ENCODE measurements at places on chromosomes 2 and 18. TPM values are rescaled to one million over a fixed set of nuclear protein-coding genes. Genes with fewer than 3 reads are reported as not detected.

Gene TUBA4A
- total RNA-seq: 72.9 TPM

Gene ATRAID
- 125 TPM for total RNA-seq

- DNase-seq: no peak
Measured at GRCh38 chr18:14014456-14014855, 99.1 kb upstream of the MC2R start.

DNA sequence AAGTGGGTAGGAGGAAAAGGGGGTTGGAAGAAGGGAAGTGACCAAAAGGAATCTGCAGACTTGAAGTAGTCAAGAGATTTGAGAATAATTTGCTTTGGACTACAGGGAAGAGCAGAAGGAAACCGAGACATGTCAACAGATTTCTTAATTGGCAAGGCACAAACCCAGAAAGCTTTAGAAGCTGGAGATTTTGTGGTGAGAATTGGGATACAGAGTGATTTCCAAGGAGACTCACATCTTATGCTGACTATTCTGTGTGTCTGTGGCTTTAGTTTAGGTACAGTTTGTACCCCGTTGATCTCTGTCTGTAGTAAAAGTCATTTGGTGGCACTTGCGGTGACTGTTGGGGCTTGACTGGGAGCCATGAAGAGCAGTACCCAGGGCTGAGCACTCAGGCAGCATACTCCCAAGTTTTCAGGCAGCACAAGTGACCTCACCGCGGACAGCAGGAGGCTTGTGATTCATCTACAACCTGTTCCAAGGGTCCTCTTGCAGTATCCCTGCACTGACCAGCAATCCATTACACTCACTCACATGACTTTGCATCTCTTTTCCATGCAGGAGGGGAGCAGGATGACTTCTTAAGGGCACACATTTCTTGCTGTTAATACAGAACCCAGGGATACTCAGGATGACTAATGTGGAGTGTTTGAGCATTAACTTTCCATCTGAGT lies 97.1 kb upstream of the TNP1 start:
- DNase-seq: no peak

Gene LAMA1
- total RNA-seq: 0.27 TPM

GRCh38 chr2:191322828-191323506 lies 77.8 kb downstream of the MYO1B start:
- no peak for DNase-seq

GRCh38 chr2:232551250-232551638 lies 755 bp downstream of the EIF4E2 start:
- no peak for DNase-seq

- peak; percentile 81 for DNase-seq
Measured at GRCh38 chr2:42959234-42960001, 167.0 kb upstream of the HAAO start.

DNA sequence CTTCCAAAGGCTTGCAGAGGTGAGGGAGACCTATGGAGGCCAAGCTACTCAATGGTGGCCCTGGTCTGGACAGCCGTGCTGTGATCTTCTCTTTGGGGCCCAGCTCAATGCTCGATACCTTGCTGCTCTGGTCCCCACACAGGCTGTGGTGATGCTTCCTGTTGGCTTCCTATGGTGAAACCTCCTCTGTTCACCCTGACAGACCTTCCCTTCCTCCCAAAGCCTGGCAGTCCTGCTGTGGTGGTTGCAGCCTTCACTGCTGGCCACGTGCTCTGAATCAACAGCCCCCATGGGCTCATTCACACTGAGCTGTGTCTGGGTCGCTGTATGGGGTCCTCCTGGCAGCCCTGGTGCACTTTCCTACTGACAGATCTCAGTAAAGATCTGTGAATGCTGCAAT lies 31.0 kb upstream of the GALR1 start:
- DNase-seq: no peak

GRCh38 chr2:70921839-70922234 lies 13.9 kb upstream of the ATP6V1B1 start:
- DNase-seq: no peak

Gene ASB18
- total RNA-seq: 2.7 TPM

DNA sequence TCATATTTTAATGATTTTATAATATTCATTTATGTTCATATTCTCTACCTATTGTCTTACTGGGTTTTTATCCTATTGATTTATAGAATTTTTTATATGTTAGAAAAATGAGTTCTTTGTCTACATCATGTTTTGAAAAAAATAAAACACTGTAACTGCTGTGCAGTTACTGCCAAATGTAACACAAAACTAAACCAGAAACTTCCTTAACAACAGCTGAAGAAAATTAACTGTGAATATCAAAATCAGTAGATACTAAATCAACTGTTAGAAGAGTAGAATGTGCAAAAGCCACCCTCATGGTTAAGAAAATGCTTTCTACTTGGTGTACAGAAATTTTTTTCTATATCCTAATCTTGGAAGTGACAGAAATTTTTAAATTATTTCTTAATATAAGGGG lies 69.5 kb downstream of the PTRHD1 start:
- no peak for DNase-seq

DNA sequence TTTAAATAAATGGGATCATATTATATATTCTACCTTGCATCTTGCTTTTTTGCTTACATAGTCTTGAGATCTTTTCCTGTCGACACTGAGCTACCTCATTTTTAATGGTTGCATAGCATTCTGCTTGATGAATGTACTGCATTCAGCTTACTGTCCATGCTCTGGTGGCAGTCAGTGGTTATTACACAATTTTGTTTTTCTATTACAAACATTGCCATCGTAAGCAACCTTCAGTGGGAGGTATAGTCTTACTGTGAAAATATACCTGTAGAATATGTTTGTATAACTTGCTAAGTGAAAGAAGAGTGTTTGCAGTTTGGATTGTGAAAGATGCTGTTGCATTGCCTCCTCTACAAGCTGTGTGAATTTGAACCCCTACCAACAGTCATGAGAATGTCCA lies 43.4 kb downstream of the UBXN4 start:
- no peak for DNase-seq

Gene HNMT
- total RNA-seq: 32.6 TPM

GRCh38 chr2:65800998-65801397 lies 368.6 kb upstream of the SPRED2 start:
- DNase-seq: no peak

Measured in left cardiac atrium (tissue), 4 donors.